ENCODE measurements at places on chromosomes 11 and 22.
A peak's percentile ranks its signal among the peaks of the same experiment; 100 is the strongest.

DNA sequence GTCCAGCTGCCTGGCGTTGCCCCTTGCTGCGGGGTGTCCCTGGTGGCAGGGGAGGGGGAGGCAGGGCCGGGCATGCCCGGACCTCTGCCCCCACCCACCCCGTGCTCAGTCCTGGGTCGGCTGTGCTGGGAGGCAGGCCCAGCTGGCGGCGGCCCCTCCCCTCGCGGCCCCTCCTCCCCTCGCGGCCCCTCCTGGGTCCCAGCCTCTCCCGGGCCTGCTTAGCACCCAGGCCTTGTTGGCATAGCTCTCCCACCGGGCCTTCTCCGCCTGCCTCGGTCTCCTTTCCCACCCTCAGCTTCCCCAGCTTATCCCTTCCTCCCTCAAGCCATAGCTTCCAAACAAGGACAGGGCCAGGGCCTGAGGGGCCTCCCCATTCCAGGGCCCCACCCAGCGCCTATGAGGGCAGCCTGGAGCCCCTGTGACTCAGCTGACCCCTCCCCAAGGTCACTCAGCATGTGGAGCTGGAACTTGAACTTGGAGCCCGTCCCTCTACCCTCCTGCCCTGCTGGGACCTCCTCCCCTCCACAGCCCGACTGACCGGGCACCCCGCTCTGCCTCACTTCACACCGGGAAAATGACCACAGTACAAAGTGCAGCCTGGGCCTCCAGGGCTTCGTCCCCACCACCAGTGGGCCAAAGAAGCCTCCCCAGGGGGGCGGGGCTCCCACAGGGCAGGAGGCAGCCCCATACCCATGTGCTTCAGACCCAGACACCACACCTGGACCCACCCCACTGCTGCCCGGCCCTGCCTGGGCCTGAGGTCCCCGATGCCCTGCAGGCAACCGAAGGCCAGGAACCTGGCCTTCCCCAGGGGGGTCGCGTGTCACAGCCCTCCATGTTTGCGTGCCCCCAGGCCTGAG lies 1.2 kb downstream of the EPS8L2 start:
- DNase-seq, result peak; percentile 62

DNA sequence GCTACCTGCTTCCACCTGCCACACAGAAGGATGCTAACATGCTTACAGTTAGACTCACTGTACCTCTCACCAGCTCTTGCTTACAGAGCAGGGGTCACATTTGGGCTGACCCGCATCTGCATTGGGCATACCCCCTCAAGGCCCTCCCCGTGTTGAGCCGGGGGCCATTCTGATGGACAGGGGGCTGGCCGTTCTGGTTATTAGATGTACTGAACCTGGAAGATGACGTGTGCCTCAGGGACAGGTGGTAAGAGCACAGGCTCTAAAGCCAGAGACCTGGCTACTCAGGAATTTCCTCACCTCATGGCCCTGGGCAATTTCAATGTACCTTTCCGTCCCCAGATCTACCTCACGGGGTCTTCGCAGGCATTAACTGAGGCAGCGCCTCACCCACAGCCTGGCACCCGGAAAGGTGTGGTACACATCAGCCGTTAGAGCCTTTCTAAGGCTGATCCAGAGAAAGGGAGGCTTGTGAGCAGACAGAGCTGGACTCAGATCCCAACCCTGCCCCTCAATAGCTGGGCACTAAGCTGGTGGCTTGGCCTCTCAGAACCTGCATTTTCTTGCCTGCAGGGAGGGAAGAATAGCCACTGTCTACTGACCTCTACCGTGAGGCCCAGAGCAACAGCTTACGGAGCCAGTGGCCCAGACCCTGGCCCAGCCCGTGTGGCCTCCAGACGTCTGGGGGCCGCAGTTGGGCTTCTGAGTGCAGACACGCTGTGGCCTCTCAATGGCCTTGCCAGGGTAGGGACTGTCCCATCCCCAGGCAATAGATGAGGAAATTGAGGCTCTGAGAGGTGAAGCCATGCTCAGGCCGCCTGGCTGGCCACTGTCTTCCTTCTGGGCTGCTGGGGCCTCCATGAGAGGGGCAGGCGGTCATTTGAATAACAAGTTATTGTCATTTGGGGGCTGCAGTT lies 100.6 kb downstream of the MORC2 start:
- DNase-seq, result no peak

GRCh38 chr22:33012833-33013450 lies 45.2 kb downstream of the SYN3 start:
- no peak for DNase-seq

GRCh38 chr22:35580351-35581022 lies 36.6 kb downstream of the MB start:
- no peak for DNase-seq

DNA sequence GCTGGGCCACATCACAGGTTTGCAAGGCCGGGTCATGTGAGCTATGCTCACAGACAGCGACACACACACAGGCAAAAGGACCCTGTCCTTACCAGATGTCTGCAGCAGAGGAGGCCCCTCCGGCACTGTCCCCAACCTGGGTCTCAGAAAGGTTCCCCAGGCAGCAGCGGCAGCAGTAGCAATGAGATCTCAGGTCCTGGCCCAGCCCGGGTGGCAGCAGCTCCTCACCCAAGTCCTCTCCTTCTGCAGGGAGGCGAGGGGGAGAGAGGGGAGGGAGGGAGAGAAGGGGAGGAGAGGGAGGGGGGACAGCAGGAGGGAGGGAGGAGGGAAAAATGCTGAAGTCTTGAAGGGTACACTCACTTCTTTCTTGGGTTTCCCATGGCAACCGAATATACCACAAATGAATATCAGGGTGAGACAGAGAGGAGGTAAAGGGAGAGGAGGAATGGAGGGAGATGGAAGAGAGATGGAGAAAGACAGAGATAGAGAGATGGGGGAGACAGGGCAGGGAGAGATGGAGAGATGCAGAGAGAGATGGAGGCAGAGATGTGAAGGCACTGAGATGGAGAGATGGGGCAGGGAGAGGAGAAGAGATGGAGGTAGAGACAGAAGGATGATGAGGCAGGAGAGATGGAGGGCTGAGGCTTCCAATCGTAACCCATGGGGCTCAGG lies 9.5 kb downstream of the ELFN2 start:
- no peak for DNase-seq

DNA sequence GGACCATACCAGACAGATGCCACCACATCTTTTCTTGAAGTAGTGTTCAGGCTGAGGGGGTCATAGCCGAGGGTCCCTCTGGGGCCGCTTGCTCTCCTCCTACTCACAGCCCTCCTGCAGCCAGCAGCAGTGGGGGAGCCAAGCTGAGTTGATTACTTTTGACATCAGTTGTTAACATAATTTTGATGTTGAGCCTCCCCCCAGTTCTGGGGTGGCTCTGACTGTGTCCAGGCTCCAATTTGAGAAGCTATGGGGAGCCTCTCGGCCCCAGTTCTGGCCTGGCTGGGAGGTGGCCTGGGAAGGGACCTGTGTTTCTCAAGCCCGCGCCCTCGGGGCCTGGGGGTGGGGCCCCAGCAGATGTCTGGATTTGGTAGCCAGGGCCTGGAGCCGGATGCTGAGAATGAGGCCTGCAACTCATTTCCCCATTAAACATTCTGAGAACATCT lies 47.9 kb downstream of the KCNQ1OT1 start:
- DNase-seq, result no peak

- peak; percentile 51 for DNase-seq
These were observed 22.1 kb upstream of the CTR9 start for GRCh38 chr11:10728789-10729472.

- no peak for DNase-seq
These were observed 484.9 kb downstream of the NTM start for GRCh38 chr11:131855320-131855719.

DNA sequence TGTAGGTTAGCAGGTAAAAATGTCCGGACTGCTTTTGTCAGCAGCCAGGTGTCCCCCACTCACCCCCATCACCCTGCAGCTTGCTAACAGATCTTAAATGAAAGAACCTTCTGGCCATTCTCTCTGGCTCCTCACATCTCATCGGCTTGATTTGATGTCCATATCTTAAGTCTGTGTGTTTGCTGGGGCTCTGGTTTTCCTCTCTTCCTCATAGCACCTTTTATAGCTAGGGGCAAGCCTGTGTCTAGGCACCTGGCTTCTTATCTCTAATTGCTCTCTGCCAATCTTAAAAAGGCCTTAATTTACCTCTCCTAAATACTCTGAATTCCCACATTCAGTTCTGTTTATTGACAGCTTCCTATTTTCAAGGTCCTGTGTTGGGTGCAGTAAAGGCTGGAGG lies 72.0 kb downstream of the ARHGAP42 start:
- DNase-seq, result no peak

- no peak for DNase-seq
These were observed 15.0 kb downstream of the DENND5A start for GRCh38 chr11:9250139-9250582.

DNA sequence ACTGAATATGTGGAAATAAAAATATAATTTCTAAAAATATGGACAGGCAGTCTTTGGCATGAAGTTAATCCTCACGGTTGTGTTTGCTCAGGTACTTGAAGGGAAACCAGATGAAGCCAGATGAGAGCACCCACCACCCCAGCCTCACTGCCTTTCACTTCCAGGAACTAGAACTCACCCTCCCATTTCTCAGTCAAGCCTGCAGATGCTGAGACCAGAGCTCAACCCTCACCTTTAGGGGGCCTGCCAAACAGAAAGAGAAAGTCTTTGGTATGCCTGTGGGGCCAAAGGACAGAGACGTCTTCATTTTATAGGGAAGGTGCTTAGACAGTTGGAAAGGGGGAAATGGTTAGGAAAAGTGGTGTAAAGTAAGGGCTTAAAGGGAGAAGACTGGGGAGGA lies 252.8 kb upstream of the PLET1 start:
- DNase-seq, result no peak

DNA sequence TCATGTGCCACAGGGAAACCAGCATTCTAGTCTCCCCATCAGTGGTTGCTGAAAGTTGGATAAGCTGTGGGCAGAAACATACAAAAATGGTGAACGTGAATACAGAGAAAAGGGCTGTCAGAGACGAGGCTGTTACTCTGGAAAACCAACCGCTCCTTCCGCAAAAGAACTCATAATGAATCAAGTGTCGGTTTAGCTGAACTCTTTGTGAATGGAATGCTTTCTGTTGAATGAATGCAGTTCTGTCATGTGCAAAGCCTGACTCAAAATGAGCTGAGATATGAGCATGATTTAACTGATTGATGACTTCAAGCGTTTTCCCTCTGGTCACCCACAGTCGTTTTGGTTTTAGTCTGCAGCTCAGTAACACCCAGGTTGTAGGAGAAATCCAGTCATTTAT lies 298.3 kb downstream of the ETS1 start:
- DNase-seq, result no peak

DNA sequence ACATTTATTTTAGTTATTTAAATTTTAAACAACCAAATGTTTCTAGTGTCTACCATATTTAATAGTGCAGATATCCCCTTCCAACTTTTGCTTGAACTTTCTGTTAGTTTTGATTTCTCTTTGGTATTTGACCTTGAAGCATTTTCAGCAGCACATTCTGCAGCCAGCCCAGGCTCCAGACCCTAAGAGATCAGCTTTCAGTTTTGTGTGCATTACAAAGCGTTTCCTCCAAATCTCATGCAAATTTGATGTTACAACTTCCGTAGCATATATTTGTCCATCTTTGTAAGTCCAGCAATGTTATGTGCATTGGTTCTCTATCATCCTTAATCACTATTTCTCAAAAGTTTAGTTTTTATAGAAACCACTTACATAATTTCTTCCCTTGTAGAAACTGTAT lies 14.6 kb upstream of the SERGEF start:
- DNase-seq, result no peak

- DNase-seq, result no peak
These were observed at the start of gene IGF2 for GRCh38 chr11:2139123-2139521. IGF2 (minus strand) TSS chr11:2139389; CDS start chr11:2135523, 3,866 bp downstream.

GRCh38 chr11:107916671-107917241 lies 11.5 kb upstream of the RAB39A start:
- DNase-seq, result no peak

- DNase-seq, result no peak
These were observed 45.0 kb downstream of the OR4C6 start for GRCh38 chr11:55707029-55707428.

DNA sequence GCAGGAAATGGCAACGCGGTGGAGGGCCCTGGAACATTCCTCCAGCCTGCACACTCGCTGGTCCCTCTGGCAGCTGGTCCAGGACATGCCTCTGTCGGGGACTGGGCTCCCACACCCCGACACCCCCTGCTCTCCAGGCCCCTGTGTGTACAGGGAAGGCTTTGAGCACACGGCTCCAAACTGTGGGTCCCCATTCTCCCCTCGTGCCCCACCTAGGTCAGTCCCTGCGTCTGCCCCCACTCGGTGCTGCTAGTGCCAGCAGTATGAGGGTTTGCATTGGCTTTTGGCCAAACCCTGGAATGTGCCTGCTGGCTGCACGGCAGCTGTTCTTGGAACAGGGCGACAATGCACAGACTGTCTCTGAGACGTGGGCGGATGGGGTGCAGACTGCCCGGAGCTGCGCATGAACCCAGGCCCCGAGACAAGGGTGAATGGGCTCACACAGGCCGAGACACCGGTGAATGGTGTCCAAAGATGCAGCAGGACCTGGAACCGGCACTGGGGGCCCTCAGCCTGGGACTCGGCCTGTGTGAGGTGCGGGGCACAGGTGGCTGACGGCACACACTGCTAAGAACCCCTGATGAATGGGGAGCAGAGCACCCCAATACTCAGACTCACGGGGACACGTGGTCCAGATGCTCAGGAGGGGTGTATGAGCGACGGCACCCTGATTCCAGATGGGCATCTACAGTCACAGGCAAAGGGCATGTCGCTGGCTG lies 7.5 kb upstream of the SYT8 start:
- DNase-seq, result peak; percentile 83

GRCh38 chr22:27303718-27304117 lies 497.8 kb downstream of the MN1 start:
- DNase-seq, result no peak

- DNase-seq, result no peak
These were observed 56.8 kb upstream of the FBXO3 start for GRCh38 chr11:33830903-33831648.

- DNase-seq, result no peak
These were observed 14.5 kb downstream of the SHANK2 start for GRCh38 chr11:71237853-71238252.

- no peak for DNase-seq
These were observed 1.7 kb upstream of the CELSR1 start for GRCh38 chr22:46539169-46539568.

- no peak for DNase-seq
These were observed 21.4 kb upstream of the RCN1 start for GRCh38 chr11:32069361-32070058.

GRCh38 chr11:119532551-119532950 lies 109.6 kb upstream of the THY1 start:
- no peak for DNase-seq

GRCh38 chr11:105899772-105900171 lies 122.3 kb downstream of the MSANTD4 start:
- DNase-seq, result no peak
